ENCODE measurements at places on chromosomes 4 and X. TPM values are rescaled to one million over a fixed set of nuclear protein-coding genes. Genes with fewer than 3 reads are reported as not detected.

DNA sequence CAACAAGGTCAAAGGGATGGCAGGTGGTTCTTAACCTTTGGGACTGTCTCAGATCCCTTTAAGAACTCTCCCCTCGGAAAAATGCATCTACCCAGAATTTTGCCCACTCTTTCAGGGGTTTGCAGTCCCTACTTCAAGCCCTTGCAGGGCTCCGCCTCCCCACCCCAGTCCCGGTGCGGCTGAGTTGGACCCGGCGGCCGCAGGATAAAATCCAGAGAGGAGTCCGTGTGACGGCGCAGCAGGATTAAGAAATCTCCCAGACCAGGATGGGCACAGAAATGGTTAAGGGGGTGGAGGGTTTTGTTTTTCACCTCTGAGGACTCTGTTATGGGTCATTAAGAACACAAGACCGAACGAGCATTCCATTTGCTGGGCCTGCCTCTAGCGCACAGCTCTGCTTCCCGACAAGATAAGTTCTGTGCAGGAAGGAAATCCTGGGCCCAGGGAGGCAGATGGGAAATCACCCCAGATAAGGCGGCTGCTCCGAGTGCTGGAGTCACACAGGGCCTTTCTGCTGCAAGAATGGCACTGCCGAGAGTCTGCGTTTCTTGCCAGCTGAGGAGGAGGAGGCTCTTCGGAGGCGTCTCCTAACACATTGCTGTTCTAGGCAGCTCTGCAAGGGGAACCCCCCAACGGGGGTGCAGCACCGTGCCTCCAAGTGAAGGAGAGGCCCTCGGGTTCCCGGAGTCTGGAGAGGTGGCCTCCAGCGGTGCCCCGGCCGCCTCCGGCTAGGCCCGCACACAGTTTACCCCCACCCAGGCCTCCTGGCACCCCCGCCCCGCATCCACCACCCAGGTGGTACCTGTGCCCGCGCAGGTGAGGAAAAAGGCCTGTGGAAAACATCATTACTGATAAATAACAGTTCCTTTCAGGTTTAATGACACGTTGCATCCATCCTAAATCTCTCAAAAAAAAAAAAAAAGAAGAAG, 277.6 kb downstream of the BCOR start:
- no peak for DNase-seq

DNA sequence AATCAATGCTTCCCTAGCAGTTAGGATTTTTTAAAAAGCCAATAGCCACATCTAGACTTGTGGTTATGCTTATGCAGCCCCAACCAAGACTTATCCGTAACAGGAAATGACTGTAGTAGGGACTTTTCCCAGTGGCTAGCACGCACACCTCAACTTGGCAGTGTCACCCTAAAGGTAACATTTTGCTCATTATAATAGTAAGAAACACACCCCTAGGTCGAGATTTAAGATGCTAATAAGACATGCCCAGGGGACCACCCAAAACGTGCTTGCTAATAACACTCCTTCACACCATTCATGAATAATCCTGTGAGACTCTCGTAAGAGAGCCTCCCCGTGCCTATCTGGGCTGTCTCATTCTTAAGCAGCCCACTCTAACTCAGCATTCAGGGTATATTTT, 195.3 kb downstream of the CHIC1 start:
- no peak for DNase-seq

- DNase-seq, result no peak
Observed at GRCh38 chr4:15652841-15653240, 2.3 kb downstream of the FBXL5 start.

GRCh38 chr4:164828955-164829354, 48.0 kb upstream of the APELA start:
- DNase-seq, result no peak

DNA sequence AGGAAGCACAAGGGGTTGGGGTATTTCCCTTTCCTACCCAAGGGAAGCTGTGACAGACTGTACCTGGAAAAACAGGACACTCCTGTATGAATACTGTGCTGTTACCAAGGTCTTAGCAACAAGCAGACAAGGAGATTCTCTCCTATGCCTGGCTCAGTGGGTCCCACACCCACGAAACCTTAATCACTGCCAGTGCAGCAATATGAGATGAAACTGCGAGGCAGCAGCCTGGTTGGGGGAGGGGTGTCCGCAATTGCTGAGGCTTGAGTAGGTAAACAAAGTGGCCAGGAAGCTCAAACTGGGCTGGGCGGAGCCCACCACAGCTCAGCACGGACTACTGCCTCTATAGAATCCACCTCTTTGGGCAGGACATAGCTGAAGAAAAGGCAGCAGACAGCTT, 197.7 kb downstream of the INPP4B start:
- DNase-seq, result no peak

DNA sequence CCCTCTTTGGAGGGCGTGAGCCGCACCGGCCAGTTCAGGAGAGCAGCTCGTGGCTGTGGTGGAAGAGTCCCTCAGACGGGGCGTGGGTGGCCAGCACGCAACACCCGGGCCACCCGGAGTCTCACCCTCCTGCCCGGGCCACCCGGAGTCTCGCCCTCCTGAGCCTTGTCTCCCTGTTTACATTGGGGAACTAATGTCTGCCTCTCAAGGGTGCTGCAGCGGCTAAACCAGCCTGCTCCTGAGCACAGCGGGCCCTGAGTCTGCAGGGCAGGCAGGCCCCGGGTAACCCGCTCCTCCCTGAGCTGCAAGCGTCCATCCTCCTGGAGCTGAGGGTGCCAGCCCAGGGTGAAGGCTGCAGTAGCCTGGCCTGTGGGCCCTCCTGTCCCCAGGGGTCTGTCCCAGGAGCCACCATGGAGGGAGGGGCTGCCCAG, 3.0 kb downstream of the PDE6B start:
- no peak for DNase-seq

DNA sequence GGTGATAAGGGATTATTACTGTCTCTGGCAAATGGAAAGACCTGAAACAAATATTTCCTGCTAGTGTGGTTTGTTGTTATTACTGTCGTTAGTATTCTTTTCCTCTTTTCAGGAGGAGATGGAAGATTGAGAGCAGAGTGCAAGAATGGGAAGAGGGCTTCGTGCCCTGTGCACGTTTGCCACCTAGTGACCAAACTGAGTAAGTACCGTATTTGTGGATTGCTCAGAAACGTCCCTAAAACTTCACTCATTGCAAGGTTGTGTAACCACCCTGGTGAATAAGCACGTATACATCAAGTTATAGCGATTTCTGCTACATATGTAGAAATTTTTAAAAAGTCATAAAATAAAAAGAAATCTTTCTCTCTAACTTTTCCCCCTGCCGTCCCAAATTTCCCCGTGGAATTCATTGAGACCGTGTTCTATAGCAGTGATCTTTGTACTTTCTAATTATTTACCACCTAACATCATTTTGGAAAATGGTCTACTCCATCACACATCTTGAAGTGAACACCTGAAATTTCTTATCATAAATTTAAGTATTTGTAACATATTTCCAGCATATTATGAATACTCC, 24.3 kb downstream of the LINC00632 start:
- DNase-seq, result no peak

DNA sequence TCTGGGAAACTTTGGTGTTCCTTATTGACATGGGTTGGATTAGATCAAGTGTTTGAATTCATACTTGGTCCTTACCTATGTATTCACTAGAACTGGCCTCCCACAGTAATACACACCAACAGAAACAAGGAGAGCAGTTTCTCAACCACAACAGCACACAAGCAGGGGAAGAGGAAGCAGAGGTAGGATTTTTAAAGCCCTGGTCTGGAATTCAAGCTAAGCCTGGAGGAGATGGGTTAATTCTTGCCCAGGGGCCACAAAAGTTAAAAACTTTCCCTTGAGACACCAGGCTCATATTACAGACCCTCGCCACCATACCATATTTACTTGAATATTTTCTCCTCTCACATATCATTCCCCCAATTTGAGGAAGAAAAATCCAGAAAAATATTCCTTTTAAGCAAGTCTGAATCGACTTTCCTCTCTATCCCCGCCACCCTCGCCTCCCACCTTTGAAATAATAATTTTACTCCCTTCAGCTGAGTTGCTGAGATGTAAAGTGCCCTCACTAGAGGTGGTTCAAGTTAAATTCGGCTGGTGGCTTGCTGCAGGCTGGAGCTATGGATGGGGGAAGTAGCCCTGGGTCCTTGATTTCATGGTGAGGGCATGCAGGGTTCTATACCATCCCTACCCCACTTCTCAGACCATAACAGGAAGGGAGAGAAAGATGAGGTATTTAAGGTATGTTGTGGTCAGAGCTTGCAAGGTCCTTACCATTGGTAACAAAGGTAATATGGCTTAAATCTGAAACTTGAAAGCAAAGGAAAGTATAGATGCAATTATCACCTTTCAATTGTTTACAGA, 440.2 kb downstream of the INPP4B start:
- no peak for DNase-seq

DNA sequence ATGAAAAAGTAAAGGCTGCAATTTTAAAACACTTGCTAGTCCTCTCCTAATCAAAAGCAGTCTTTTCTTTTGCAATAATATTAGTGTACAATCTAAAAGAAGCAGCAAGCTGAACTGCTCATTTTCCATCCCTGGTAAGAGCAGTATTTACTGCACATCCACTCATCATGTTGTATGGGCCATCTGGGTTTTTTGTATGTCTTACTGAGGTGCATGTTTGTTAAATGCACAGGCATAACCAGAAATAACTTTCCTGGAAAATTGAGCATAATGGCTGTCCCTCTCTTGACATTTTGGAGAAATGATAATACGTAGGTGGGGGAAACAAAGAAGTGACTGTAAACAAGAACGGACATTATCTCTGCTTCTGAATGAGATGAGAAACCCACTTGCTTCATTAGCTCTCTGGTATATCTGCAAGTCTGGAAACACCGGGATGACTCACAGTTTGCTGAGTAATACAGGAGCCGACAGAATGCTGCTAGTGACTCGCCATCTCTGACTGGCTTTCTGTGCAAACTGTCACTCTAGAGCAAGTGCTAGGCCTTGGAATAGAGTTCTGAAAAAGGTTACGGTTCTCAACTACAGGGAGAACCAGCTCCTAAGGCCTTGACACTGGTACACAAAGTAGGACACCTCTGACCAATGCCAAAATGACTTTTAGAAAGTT, 85.7 kb upstream of the MTM1 start:
- DNase-seq, result no peak

GRCh38 chrX:28108186-28108945, 127.1 kb upstream of the DCAF8L1 start:
- no peak for DNase-seq

DNA sequence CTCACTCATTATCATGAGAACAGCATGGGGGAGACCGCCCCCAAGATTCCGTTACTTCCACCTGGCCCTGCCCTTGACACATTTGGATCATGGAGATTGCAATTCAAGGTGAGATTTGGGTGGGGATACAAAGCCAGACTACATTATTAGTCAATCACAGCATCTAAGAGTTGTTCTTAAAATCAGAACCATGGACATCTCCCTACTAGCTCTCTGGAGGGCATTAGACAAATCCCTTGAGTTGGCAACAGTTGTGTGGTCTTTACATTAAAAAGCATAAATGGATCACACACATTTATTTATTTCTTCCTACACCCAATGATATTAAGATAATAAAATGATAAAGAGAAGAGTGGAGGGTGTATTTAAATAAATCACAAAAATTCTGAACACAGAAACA, 262.8 kb upstream of the VCX start:
- DNase-seq, result no peak

GRCh38 chr4:48243887-48244286, 25.8 kb downstream of the TEC start:
- DNase-seq, result no peak

DNA sequence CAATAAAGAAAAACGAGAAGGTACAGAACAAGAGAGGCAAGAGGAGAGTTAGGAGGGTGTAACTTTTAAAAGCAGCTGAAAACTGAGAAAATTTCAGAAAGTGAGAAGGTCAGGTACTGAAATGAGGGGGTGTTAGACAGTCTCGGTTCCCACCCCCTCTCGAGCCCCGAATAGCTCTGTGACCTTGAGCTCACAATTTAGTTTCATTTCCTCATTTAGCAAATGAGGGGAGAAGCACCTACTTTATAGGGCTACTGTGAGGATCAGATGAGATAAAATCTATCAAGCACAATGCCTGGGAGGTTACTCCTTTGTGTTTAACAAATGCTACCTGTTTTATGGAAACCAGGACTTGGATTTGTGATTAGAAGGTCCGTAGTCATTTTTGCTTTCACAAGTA, 4.9 kb downstream of the UGT8 start:
- no peak for DNase-seq

GRCh38 chr4:138910914-138911336, 104.7 kb upstream of the NOCT start:
- peak; percentile 79 for DNase-seq

DNA sequence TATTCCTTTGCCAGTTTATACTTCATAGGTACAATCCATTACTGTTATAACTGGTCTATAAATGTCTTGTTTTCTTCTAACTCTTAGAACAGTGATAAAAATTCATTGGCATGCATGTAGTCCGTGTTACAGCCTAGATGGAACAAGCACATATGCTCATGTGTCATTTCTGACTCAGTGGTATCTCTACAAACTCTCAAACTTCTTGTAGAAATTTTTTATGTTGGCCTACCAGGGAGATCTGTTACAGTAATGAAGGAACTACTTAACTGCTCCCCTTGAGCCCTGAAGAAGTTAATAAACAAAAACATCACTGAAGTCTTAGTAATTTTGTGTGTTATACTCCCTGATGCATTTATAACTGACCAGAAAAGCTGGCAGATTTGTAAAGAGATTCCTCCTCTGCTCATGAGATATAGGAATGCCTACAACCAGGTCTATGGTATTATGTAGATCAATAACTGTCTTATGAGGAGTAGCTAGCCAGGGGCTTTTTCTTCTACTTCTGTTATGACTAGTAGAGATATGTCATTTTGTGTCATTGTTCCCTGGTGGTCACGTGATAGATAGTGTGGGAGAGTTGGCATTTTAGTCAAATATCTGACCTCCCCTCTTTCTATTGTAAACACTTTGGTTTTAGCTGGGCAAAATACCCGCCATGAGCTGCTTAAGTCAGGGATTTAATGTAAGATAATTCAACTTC, 53.7 kb upstream of the FAAH2 start:
- no peak for DNase-seq

- no peak for DNase-seq
Observed at GRCh38 chrX:30060718-30061117, 154.6 kb upstream of the MAGEB2 start.

DNA sequence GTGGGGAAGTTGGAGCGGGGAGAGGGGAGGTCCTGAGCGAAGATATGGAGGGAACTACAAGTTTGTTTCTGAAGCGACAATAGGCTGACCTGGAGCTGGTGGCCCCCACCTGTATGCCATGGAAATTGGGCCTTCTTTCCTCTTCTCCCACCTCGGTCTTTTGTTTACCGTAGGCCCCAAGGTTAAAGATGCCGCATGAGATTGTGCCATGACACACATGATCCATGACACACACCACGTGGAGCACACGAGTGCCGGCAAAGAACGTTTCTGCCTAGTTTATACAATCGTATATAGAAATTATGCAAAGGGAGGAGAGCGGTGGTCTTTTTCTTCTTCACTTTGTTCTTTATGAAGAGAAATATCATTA, 408 bp downstream of the TMEM33 start:
- no peak for DNase-seq

The TRIM60 gene
- not detected for total RNA-seq

The IRS4 gene
- 3.6 TPM for total RNA-seq

The DMP1 gene
- not detected for total RNA-seq

The EDNRA gene
- total RNA-seq, result 33.4 TPM

Measured in uterus (tissue), 4 donors.